ENCODE measurements at places on chromosomes 5 and 9. TPM values are rescaled to one million over a fixed set of nuclear protein-coding genes. Genes with fewer than 3 reads are reported as not detected.

CDH9 gene
- total RNA-seq = not detected

ACOT12 gene
- not detected for total RNA-seq

PLPPR1 gene
- not detected for total RNA-seq

PCDHB3 gene
- 0.72 TPM for total RNA-seq

NR2F1 gene
- total RNA-seq = not detected

MARCOL gene
- total RNA-seq = not detected

FOXD1 gene
- not detected for total RNA-seq

PDCD1LG2 gene
- total RNA-seq = 1.7 TPM

OR1Q1 gene
- not detected for total RNA-seq

MED7 gene
- total RNA-seq = 7.8 TPM

NPR3 gene
- total RNA-seq = 4.9 TPM

PCDHGA4 gene
- total RNA-seq = 1.6 TPM

- no peaks in the 10 kb centered on the region for H3K4me1 ChIP-seq
- H3K27ac ChIP-seq = no peak overlapping the region
- H3K4me3 ChIP-seq = no peak overlapping the region
- no peaks in the 10 kb centered on the region for H3K27me3 ChIP-seq
These were observed 95.0 kb downstream of the ZCCHC7 start for GRCh38 chr9:37215381-37215780.

GRCh38 chr5:151233616-151234085 is 9.8 kb upstream of the CCDC69 start:
- H3K27ac ChIP-seq = peak overlapping the region; percentile 93
- no peak overlapping the region for H3K4me3 ChIP-seq
- H3K36me3 ChIP-seq = no peaks in the 10 kb centered on the region
- no peaks in the 10 kb centered on the region for H3K27me3 ChIP-seq
- DNase-seq = no peak

DNA sequence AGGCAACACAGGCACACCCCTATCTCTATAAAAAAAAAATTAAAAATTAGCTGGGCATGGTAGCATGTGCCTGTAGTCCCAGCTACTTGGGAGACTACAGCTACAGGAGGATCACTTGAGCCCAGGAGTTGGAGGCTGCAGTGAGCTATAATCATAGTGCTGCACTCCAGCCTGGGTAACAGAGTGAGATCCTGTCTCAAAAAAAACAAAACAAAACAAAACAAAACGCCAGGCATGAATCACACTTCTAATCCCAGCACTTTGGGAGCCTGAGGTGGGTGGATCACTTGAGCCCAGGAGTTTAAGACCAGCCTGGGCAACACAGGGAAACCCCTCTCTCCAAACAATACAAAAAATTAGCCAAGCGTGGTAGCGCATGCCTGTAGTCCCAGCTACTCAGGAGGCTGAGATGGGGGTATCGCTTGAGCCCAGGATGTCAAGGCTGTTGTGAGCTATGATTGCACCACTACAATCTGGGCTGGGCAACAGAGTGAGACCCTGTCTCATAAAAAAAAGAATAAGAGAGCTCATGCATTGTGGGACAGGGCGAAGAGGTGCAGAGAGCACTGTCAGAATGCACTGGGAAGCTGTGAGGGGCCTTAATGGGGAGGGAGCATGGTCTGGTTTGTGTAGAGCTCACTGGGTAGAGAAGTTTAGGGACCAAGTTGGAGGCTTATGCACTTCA is 8.4 kb upstream of the SAP30L start:
- no peaks in the 10 kb centered on the region for H3K4me1 ChIP-seq
- H3K36me3 ChIP-seq = no peaks in the 10 kb centered on the region
- no peak for DNase-seq
- no peak overlapping the region for H3K4me3 ChIP-seq
- no peak overlapping the region for H3K27ac ChIP-seq
- no peaks in the 10 kb centered on the region for H3K27me3 ChIP-seq

GRCh38 chr5:40879163-40879942 is 29.9 kb upstream of the C7 start:
- no peak overlapping the region for H3K27ac ChIP-seq
- no peak for DNase-seq
- H3K36me3 ChIP-seq = no peaks in the 10 kb centered on the region
- H3K4me3 ChIP-seq = no peak overlapping the region

DNA sequence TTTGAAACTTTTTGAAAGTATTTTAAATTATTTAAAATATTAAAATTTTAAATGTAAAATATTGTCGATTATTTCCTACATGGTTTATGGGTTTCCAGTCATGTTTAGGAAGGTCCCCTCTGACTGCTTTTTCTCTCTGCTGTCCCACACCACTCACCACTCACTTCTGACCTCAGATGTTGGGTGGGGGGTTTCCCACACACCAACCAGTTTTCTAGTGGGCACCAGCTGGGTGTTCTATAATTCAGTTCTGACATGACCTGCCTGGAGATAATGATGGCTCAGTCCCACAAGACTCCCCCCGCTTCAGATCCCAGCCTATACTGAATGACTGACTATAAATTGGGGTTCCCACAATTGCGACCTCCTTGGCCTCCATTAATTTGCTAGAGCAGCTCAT is 310.4 kb downstream of the GADD45G start:
- H3K27ac ChIP-seq = no peak overlapping the region
- H3K27me3 ChIP-seq = no peaks in the 10 kb centered on the region
- no peaks in the 10 kb centered on the region for H3K36me3 ChIP-seq
- no peak overlapping the region for H3K4me3 ChIP-seq
- DNase-seq = no peak

- no peak overlapping the region for H3K27ac ChIP-seq
- no peak for DNase-seq
- no peaks in the 10 kb centered on the region for H3K27me3 ChIP-seq
- no peaks in the 10 kb centered on the region for H3K36me3 ChIP-seq
- no peak overlapping the region for H3K4me3 ChIP-seq
These were observed 86.5 kb downstream of the KLHL3 start for GRCh38 chr5:137649228-137649935.

GRCh38 chr5:66991746-66992145 is 204.9 kb downstream of the CD180 start:
- H3K36me3 ChIP-seq = no peaks in the 10 kb centered on the region
- H3K27me3 ChIP-seq = no peaks in the 10 kb centered on the region
- DNase-seq = no peak
- no peak overlapping the region for H3K4me3 ChIP-seq
- no peak overlapping the region for H3K27ac ChIP-seq

DNA sequence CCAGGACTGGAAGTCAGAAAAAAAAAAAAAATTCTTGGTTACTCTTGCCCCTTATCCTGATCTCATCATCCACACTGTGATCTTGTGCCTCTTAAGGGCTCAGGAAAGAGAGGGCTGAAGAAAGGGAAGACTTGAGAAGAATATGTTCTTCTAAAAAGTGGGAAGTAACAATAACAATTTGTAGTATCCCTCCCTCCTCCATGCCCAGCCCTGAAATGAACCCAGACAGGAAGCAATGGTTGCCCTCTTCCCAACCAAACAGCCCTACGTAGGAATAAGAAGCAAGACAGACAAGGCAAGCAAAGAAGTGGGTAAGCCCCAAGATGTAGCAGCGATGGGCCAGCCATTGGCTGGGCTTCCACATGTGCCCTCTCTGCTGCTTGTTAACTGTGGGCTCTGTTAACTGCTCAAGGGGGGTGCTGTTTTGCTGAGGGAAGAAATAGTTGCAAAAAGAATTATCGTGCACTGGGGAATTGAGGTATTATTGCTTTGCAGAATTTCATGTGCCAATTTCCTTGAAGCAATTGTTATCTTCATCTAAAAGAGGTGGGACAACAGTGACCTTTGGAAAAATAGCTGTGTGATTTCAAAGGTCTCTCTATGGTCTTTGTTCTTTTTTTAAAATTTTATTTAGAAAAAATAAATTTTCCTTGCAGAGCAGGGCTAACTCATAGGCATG is 146.6 kb upstream of the PCA3 start:
- no peaks in the 10 kb centered on the region for H3K4me1 ChIP-seq
- no peak overlapping the region for H3K27ac ChIP-seq
- no peak for DNase-seq
- no peak overlapping the region for H3K4me3 ChIP-seq
- H3K36me3 ChIP-seq = no peaks in the 10 kb centered on the region

- no peaks in the 10 kb centered on the region for H3K27me3 ChIP-seq
- H3K27ac ChIP-seq = peak overlapping the region; percentile 88
- no peak overlapping the region for H3K4me3 ChIP-seq
- no peaks in the 10 kb centered on the region for H3K36me3 ChIP-seq
These were observed 90.3 kb upstream of the ZNF462 start for GRCh38 chr9:106772523-106773290.

DNA sequence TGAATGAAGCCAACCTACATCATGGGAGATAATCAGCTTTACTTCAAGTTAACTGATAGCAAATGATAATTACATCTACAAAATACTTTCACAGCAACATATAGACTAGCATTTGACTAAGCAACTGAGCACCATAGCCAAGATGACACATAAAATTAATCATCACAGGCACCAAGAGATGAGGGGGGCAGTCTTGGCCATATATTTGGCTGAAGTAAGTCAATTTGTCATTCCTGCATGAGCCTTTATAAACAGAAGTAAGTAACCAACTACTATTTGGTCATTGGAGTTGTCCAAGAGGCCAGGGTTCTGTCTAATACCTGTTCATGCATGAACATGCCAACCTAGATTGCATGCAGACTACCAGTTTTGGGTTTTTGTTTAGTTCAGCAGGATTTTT is 53.6 kb downstream of the PDCD1LG2 start:
- H3K4me1 ChIP-seq = no peaks in the 10 kb centered on the region
- no peaks in the 10 kb centered on the region for H3K27me3 ChIP-seq
- H3K27ac ChIP-seq = no peak overlapping the region
- no peaks in the 10 kb centered on the region for H3K36me3 ChIP-seq

GRCh38 chr5:102296178-102296817 is at the start of gene SLCO4C1:
Gene SLCO4C1, minus strand, starts transcription at chr5:102296284. Its CDS starts 22 bp downstream, at chr5:102296262.
- no peak for DNase-seq
- H3K27me3 ChIP-seq = no peaks in the 10 kb centered on the region
- no peak within 1 kb of the TSS for H3K27ac ChIP-seq
- H3K4me3 ChIP-seq = peak within 1 kb of the TSS; percentile 61
- H3K4me1 ChIP-seq = peaks cover 2% of the 10 kb centered on the region

GRCh38 chr9:14532456-14533115 is 160.6 kb downstream of the ZDHHC21 start:
- no peak for DNase-seq
- H3K4me1 ChIP-seq = peaks cover 19% of the 10 kb centered on the region
- no peak overlapping the region for H3K4me3 ChIP-seq
- H3K27me3 ChIP-seq = no peaks in the 10 kb centered on the region

GRCh38 chr5:21823588-21823987 is 1029.6 kb downstream of the CDH12 start:
- H3K4me3 ChIP-seq = no peak overlapping the region
- no peak overlapping the region for H3K27ac ChIP-seq
- no peaks in the 10 kb centered on the region for H3K4me1 ChIP-seq
- no peaks in the 10 kb centered on the region for H3K27me3 ChIP-seq
- H3K36me3 ChIP-seq = no peaks in the 10 kb centered on the region

DNA sequence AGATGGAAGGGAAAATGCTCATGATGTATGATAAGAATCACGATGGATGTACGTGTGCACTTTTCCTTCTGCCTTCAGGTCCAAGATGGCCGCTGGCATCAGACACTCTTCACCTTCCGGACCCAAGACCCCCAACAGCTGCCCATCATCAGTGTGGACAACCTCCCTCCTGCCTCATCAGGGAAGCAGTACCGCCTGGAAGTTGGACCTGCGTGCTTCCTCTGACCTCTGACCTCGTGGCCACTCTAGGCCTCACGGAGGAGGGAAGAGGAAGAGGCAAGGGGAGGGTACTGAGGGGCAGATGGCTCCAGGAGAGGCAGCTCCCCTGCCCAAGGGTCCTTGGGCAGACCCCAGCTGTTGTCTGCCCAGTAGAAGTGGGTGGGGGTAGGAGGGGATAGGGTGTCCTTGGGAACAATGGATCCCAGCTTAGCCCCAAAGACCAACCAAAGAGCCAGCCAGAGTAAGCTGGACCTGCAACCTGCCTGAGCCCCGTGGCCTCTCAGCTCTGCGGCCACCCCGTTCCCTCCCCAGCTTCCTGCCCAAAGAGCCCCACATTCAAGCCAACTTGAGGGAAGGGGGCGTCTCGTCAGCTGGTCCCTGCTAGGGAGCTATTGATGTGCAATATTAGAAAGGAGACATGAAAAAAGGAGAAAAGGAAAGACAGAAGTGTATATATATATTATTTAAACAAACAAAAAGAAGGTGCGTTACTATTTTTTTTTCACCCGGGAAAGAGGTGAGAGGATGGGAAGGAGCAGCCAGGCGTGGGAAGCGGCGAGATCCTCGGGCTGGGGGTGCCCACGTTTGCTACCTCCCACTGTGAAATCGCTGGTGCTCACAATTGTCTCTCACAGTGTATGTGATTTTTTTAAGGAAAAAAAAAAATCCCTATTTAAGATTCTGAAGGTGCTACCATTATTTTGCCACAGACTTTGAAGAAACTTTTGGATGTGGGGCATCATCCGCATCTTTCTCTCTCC is 12.1 kb upstream of the ORM1 start:
- H3K27me3 ChIP-seq = no peaks in the 10 kb centered on the region
- no peak for DNase-seq
- no peak overlapping the region for H3K27ac ChIP-seq
- H3K4me3 ChIP-seq = no peak overlapping the region
- no peaks in the 10 kb centered on the region for H3K36me3 ChIP-seq
- no peaks in the 10 kb centered on the region for H3K4me1 ChIP-seq

GRCh38 chr5:150779397-150780186 is 1.0 kb downstream of the SMIM3 start:
- peak; percentile 40 for DNase-seq
- H3K27ac ChIP-seq = peak overlapping the region; percentile 81
- peak overlapping the region; percentile 91 for H3K4me3 ChIP-seq

- H3K36me3 ChIP-seq = no peaks in the 10 kb centered on the region
- no peaks in the 10 kb centered on the region for H3K27me3 ChIP-seq
- H3K4me3 ChIP-seq = no peak overlapping the region
These were observed 14.9 kb downstream of the ZNF474 start for GRCh38 chr5:122144236-122144635.

- no peaks in the 10 kb centered on the region for H3K27me3 ChIP-seq
- peak overlapping the region; percentile 66 for H3K4me3 ChIP-seq
- H3K4me1 ChIP-seq = peaks cover 8% of the 10 kb centered on the region
- DNase-seq = no peak
These were observed 2.0 kb upstream of the ADAMTS6 start for GRCh38 chr5:65483546-65484346.

- peaks cover 12% of the 10 kb centered on the region for H3K4me1 ChIP-seq
- H3K4me3 ChIP-seq = no peak overlapping the region
- H3K27ac ChIP-seq = no peak overlapping the region
- H3K36me3 ChIP-seq = no peaks in the 10 kb centered on the region
These were observed 33.6 kb downstream of the ERMP1 start for GRCh38 chr9:5799314-5799713.

DNA sequence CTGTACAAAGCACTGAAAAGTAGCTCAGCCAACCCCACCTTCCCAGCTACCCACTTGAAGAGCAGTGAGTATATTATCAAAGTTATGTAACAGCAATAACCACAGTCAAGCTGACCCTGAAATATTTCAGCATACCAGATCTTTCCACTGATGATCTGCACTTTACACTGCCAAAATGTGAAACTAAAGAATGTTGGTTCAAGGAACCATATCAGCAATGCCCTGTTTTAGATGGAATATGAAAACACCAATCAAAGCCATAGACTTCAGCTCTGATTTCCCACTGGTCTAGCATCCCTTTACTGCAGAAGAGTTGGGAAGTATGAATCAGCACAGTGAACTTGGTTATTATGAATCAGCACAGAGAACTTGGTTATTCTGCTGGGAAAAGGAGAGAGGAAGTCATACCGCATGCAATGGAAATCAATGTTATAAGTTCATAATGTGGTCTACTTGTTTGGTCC is 20.0 kb downstream of the CEMIP2 start:
- H3K27me3 ChIP-seq = no peaks in the 10 kb centered on the region
- H3K36me3 ChIP-seq = peaks cover 17% of the 10 kb centered on the region
- DNase-seq = no peak
- H3K4me3 ChIP-seq = no peak overlapping the region
- H3K27ac ChIP-seq = no peak overlapping the region

- no peak for DNase-seq
- no peaks in the 10 kb centered on the region for H3K27me3 ChIP-seq
- H3K4me3 ChIP-seq = no peak overlapping the region
- H3K27ac ChIP-seq = no peak overlapping the region
These were observed 55.8 kb downstream of the AQP7 start for GRCh38 chr9:33346564-33346963.
